Activated CD8-positive, alpha-beta memory T cell treated with anti-CD3 and anti-CD28 coated beads for 4 hours (primary cell): ENCODE measurements at places on chromosomes 11 and 22.

DNA sequence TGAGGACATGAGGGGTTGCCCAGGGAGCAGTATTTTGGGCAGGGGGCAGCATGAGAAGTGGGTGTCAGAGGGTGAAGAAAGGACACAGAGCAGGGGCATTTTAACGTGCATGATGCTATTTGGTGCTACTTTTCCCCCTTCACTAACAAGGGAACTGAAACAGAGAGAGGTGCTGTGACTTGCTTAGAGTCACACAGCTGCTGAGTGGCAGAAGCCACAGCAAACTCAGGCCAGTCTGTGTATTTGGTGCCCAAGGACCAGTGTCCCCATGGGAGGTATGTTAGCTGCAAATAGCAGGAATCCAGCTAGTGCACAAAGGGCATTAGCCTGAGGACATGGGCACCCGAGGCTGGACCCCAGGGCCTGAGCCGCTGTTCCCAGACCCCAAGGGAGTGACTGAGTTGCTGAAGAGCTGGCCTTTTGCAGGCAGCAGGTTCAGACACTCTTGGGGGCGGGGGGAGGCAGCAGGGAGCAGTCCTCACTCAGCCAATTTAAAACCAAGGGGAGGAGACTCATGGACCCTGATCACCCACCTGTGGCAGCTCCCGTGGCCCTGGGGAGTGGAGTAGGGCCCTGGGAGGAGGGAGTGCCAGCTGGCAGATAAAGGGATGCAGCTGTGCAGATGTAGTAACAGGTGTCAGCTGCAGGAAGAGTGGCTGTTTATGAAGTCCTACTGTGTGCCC is 14.6 kb downstream of the PARVG start:
- no peak for DNase-seq

- no peak for DNase-seq
Observed at GRCh38 chr22:20523086-20523983, 15.9 kb downstream of the MED15 start.

DNA sequence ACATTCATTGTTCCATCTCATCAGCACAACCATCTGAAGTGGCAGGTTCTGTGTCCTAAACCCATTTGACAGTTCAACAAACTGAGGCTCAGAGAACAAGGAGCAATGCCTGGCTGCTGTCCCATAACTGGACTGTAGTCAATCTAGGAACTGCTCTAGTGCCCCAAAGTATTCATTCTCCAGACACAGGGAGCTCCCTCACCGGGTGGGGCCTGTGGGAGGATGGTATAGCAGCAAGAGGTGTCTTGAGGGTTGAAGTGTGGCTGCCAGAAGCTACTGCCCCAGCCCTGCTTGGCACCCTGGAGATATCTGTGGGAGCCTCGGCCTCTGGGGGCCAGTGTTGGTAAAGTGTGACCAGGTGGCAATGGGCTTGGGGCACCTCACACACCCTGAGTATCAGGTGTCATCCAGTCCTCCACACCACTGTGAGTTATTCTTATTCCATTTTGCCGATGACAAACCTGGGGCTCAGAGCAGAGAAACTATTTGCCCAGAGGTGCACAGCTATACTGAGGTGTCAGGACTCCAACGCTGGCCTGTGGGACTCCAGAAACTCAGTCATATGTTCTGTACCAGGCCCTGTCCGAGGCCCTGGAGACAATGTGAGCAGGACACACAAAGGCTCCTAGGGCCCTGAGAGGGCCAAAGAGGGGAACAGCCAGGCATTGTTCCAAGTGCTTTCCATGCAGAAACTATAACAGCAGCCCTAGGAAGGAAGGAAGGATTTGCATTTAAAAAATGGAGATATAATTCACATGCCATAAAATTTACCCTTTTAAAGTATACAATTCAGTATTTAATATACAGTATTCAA is 46.0 kb upstream of the KLHL35 start:
- no peak for DNase-seq

GRCh38 chr11:34792814-34793258 is 123.3 kb downstream of the APIP start:
- DNase-seq = no peak

GRCh38 chr11:9808943-9809342 is 145.1 kb downstream of the SWAP70 start:
- DNase-seq = no peak

DNA sequence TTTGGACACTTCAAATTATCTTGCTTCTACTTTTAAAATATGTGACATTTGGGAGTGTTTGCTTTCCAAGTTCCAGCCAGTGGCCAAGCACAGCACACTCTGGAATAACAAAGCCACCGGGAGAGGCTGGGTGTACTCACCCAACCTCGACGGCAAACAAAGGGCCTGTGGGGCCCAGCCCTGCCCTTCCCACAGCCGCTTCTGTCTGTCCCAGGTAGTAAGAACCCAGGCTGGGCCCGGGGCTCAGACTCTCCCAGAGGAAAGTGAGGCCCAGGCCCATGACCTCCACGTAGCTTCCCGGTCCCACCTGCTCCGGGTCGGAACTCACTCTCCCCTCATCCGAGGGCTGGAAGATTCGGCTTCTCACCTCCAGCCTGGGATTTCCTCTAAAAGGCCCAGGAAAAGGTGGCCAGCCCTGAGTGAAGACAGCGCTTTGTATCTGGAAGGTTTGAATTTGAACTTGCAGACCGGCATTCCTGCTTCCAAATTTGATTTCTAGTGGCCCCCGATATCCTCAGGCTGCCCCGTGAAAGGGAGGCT is 93.5 kb downstream of the CELSR1 start:
- no peak for DNase-seq

DNA sequence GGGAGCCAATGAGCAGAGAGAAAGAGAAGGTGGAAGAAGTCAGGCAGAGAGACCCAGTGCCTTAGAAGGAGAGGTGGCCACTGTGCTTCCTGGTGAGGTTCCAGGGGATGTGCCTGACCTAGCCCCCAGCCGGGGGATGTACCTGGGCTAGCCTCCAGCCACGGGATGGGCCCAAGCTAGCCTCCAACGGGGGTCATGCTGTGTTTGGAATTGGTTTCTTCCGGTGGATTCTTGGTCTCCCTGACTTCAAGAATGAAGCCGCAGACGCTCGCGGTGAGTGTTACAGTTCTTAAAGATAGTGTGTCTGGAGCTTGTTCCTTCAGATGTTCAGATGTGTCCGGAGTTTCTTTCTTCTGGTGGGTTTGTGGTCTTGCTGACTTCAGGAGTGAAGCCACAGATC is 6.9 kb upstream of the SMIM38 start:
- no peak for DNase-seq

DNA sequence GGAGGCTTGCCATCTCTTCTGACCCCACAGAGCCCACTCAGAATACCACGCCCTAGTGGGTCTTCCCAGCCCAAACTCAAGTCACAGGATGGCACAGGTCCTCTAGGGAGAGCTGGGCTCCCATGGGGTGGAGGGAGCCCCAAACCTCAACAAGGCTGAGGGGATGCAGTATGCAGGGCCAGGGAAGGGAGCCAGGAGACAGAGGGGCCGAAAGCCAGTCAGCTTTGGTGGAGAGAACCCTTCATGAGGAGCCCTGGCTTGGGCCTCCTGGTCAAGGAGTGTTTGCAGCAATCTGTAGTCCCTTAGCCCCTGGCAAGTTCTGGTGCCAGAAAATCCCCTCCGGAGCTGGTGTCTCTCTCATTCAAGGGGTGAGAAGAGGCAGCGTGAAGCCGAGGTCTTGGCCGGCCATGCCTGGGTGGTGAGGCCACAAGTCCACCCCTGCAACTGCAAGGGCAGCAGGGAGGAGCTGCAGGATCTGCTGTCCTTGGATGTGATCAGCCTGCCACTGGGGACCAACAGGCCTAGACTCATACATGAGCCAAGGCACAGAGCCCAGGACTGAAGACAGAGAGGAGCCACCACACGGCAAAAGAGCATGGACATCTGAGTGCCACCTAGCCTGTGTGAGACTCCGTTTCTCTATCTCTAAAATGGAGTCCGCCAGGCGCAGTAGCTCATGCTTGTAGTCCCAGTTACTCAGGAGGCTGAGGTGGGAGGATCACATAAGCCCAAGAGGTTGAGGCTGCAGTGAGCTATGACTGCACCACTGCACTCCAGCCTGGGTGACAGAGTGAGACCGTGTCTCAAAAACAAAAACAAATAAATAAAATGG is 24.1 kb downstream of the NEAT1 start:
- no peak for DNase-seq

- DNase-seq = no peak
Observed at GRCh38 chr11:110293389-110293788, 3.0 kb downstream of the RDX start.

GRCh38 chr11:20110908-20111669 is 49.2 kb downstream of the DBX1 start:
- DNase-seq = no peak

DNA sequence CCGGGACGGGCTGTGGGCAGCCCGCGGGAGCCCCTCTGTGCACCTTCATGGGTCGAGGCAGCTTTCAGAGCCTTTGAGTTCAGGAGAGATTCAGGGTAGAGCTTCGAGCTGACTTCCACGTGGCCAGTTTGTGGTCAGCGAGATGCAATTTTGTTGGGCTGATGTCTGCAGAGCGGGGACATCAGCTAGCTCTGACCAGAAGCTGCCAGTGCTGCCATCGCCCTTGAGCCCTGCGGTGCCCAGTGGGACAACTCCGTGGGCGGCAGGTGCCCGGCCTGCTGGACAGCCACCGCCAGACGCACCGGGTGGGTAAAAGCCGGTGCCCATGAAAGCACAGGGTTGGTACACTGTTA is 719 bp downstream of the TALDO1 start:
- DNase-seq = no peak

DNA sequence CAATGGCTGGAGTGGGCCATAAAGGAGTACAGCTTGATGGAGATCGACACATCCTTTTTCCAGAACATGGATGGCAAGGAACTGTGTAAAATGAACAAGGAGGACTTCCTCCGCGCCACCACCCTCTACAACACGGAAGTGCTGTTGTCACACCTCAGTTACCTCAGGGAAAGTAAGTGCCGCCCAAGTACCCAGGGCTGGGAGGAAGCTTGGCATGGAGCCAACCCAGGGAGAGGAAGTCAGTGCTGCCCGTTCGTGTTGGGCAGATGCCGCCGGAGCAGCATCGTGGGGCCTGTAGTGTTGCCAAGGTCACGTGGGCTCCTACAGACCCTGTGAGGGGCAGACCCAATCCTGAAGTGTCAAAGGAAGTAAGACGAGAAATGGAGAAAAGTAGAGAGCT is 78.9 kb downstream of the FLI1 start:
- DNase-seq = peak; percentile 23

DNA sequence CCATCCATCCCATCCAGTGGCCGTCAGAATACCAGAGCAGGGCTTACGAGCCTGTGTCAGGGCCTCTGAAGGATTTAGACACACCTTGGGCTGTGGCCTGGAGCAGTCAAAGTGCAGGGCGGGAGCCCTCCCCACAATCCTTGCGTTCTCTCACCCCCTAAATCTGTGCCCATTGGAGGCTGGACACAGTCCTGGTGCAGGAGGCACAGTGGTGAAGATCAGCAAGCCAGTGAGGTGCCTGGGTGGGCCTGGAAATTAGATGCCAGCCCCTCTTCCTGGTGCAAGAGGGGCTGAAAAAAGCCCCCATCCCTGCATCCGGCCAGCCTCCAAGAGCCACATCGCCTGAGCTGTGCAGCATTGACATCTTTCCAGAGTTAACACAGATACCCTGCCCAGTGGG is 1045.8 kb downstream of the TBC1D22A start:
- DNase-seq = no peak

- no peak for DNase-seq
Observed at GRCh38 chr22:39942439-39943230, 17.6 kb upstream of the TMA7B start.

- no peak for DNase-seq
Observed at GRCh38 chr11:87306262-87306851, 268.6 kb downstream of the TMEM135 start.

DNA sequence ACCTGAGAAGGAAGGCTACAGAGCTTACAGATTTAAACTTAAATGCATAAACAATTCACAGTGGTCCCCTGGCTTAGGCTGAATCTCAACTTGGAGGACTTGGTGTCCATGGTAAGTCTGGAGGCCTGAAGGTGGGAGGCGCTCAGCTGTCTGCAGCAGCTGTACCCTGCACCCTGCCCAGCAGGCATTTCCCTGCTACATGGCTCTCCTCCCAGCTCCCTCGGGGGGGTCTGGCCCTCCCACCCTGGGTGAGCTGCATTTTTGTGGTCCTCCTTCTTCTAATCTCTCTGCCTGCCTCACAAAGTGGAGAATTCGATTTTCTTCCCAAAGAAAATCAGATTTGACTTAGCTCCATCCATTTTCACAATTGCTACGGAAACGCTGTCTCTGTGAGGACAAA is 273.2 kb downstream of the KIRREL3 start:
- DNase-seq = no peak

DNA sequence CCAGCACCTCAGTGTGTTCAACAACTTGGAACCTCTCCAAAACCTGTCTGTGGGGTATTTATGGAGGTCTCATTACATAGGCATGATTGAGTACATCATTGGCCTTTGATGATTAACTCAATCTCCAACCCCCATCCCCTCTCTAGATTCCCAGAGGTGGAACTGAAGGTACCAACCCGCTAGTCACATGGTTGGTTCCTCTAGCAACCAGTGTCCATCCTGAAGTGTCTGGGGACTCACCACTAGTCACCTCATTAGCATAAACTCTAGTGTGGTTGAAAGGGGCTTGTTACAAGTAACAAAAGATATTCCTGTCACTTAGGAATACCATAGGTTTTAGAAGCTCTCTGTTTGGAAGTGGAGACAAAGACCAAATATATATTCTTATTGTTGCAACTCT is 40.3 kb downstream of the SIK2 start:
- no peak for DNase-seq

DNA sequence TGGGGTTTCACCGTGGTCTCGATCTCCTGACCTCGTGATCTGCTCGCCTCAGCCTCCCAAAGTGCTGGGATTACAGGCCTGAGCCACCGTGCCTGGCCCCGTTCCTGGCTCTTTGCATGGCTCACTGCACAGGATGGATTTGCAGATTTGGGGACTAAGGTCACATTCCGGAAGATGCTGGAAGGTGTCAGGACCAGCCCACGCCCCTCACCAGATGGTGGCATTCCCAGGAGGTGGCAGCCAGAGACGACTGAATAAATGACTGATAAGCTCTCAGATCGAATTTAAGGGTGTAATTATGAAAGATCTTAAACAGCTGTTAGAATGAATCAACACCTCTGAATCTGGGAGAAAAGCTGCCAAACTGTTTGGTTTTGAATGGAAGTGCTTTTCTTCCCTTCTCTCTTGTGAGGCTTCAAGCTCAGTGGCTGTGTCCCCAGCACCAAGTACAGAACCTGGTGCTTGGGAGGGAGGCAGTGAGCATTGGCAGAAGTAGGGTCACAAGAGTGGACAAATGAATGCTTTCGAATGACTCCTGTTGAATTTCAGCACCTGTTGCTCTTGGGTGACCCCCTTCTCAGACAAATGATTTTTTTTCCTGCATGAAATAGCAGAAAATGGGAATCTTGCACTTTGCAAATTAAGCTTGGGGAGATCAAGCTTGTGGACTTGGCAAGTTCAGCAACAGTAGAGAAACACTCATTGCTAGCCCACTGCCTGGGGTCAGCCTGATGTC is 69.6 kb downstream of the KIAA1671 start:
- no peak for DNase-seq

GRCh38 chr11:70481625-70482528 is 83.5 kb downstream of the CTTN start:
- DNase-seq = no peak
